Right hindlimb (tissue), 1 donor: ENCODE measurements at places on chromosomes 4 and X.
A peak's percentile ranks its signal among the peaks of the same experiment; 100 is the strongest.

DNA sequence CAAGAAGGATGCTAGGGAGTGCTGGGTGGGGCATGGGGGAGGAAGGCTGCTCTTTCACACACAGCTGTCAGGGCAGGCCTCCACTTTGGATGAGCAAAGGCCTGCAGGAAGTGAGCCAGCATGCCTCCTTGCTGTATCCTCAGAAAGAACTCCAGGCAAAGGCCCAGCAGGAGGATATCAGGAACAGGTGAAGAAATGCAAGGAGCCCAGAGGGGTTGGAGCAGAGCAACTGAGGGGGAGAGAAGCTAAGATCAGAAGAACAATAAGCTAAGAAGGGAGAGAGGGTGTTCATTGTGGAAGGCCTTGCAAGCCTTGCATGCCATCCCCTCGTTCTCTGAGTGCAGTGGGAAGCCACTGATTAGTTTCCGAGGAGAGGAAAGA is 115.1 kb downstream of the CAMK2D start:
- no peak for DNase-seq

- DNase-seq = no peak
Observed at GRCh38 chr4:120434756-120435155, 368.1 kb upstream of the MAD2L1 start.

- DNase-seq = peak; percentile 37
Observed at GRCh38 chr4:148834804-148835631, 392.8 kb upstream of the NR3C2 start.

DNA sequence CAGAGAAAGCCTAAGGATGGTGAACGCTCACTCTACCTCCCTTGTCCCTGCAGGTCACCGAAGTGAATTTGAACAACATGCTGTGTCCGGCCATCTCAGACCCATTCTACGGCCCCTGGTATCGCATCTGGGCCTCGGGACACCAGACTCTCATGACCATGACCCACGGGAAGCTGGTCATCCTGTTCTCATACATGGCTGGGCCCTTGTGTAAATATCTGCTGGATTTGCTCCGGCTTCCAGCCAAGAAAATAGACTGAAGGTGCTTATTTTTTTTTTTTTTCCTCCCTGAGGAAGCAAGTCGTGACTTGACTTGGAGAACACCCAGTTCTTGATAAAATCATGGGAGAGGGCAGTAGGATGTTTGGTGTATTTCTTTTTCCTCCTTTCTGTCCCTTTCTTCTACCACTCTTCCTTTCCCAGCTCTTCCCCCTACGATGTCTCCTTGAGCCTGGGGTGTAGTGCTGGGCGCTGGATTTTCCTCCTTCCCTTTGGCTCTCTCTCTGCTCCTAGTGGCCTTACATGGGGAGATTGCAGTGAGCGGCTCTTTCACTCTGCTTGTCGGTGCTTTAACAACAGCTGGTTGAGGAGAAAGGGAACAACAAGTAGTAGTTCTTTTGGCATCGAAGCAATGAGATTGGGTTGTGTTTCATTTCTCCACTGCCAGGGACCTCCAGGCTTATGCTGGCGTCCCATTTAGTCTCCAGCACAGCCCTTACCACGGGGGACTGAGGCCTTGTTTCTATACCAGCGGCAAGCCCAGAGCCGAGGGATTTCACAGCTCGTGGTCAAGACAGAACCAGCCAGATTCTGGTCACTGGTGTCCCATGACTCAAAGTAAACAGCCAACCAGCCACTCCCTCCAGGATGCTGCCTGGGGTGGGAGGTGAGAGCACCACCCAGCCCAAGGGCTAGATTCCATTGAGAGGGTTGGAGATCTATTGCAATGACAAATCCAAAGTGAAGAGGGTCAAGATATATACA is 144.4 kb downstream of the AMMECR1 start:
- DNase-seq = no peak

- DNase-seq = no peak
Observed at GRCh38 chr4:56668267-56668666, 12.8 kb downstream of the HOPX start.
